ENCODE measurements at places on chromosomes 4 and X.

DNA sequence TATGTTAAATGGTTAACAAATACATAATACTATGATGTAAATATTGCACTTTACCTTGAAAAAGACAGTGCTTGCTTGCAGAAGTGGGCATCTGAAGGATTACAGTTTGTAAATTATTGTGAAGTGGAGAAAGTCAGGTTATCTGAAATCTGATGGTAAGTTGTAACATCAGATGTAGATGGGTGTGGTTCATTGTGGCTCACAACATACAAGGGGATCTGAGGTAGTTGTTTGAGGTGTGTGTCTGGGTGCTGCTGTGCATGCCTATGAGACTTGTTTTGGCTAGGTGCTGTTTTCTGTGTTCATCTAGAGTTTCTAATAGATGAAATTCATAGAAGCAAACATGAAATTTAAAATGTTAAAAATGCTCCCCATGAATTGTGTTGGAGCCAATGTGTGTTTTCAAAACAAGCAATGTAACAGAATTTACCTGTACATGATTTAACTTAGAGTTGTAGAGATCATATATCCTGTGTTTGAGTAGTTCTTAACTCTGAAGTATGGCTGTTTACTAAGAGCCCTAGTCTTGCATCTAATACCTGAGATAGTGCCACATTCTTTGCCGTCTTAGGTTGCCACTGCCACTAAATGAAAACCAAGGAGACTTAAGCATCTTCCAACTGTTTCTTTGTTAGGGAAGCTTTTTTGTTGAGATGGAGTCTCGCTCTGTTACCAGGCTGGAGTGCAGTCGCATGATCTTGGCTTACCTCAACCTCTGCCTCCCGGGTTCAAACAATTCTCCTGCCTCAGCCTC lies 11.9 kb upstream of the NDUFC1 start:
- ATAC-seq = no peak

- ATAC-seq = no peak
Measured at GRCh38 chrX:121231566-121232358, 184.4 kb downstream of the GLUD2 start.

DNA sequence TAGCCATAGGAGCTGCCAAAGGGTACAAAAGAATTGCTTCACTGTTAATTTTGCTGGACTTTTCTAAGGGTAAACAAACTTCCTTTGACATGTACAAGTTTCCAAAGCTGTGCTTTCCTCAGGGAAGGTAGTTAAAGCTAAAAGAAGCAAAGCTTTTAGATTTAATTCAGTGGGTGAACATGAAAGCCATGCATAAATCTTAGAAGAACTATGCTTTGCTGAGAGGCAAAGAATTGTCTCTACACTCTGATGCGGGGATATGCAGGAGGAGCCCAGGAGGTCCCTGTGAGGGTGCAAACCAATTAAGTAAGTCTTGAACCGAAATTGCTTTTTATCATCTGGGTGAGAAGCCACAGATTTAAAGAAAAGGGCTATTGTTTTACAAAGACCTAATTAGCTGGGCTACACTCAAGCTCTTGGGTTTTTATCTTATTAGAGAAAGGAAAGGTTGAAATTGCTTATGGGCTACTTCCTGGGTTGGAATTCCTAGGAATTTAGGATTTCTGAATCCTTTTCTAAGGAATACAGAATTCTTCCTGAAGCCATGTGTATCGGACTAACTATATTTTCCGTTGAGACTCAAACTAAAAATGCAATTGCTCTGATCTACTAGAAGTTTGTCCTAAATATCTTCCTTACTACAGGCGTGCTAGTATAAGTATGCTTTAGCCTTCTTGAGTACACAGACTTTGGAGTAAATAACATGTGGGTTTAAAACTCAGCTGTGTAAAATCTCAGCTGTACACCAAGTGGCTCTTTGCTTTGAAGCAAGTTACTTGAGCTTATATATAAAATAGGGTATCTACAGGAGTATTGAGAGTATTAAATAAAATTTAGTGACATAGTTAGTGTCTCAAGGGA lies 188.4 kb upstream of the ANK2 start:
- no peak for ATAC-seq

- ATAC-seq = peak; percentile 51
Measured at GRCh38 chr4:53196882-53197771, 168.7 kb downstream of the SCFD2 start.

DNA sequence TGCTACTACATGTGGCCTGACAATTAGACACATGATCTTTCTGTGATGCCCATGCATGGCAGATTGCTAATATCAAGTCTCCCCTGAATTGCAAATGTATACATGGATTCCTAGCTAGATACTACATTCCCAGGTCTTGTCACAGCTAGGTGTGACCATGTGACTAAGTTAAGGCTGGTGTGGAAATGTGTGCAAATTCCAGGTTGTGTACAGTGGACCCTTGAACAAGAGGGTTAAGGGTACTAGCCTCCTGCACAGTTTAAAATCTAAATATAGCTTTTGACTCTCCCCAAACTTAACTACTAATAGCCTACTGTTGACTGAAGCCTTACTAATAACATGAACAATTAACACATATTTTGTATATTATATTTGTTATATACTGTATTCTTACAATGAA lies 48.4 kb downstream of the HSD17B13 start:
- no peak for ATAC-seq

GRCh38 chr4:96835991-96836390 lies 996.1 kb downstream of the PDHA2 start:
- ATAC-seq = no peak

- no peak for ATAC-seq
Measured at GRCh38 chrX:71870208-71871098, 40.2 kb upstream of the NHSL2 start.

Data from gastroesophageal sphincter (tissue), 4 donors.